ENCODE measurements at places on chromosomes 2 and 18.

GRCh38 chr2:24511894-24512293 lies 20.8 kb downstream of the NCOA1 start:
- no peak for DNase-seq

DNA sequence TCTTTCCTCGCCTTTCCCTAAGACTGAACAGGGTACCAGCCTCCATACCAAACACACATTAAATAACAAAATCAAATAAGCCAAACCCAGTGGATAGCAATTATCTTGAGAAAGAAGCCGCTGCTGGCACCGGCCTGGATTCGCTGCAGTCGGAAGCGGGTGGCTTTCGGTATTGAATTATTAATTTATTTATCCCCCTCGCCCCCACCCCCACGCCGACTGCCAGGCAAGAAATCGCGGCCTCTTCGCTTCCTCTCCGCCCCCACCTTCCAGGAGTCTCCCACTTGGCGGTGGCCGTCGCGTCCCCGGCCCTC lies 370 bp upstream of the ZNF804A start:
- no peak for DNase-seq

GRCh38 chr2:134718023-134718816 lies 580 bp downstream of the TMEM163 start:
- no peak for DNase-seq

GRCh38 chr2:239329972-239330572 lies 70.7 kb downstream of the HDAC4 start:
- no peak for DNase-seq

- no peak for DNase-seq
These were observed 22.1 kb downstream of the SRD5A2 start for GRCh38 chr2:31558401-31559295.

DNA sequence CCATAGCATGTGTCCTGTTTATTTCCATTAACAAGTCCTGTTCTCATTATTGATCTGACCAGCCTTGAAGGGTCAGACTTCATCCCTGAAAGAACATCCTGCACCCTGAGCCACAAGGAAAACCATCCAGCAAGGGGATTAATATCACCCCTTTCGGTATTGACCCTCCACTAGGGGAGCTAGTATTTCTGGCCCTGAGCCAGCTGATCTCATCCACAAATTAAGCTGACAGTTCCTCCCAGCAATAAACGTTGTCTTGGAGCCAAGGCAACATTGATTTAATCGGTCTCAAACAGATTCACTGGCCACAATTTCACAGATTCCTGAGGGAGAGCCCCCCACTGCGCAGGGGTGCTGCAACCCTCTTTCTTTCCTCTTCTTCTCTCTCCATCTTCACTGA lies 353.1 kb upstream of the FANCL start:
- DNase-seq, result peak; percentile 12

GRCh38 chr2:235263205-235264120 lies 230.4 kb upstream of the AGAP1 start:
- DNase-seq, result peak; percentile 92

DNA sequence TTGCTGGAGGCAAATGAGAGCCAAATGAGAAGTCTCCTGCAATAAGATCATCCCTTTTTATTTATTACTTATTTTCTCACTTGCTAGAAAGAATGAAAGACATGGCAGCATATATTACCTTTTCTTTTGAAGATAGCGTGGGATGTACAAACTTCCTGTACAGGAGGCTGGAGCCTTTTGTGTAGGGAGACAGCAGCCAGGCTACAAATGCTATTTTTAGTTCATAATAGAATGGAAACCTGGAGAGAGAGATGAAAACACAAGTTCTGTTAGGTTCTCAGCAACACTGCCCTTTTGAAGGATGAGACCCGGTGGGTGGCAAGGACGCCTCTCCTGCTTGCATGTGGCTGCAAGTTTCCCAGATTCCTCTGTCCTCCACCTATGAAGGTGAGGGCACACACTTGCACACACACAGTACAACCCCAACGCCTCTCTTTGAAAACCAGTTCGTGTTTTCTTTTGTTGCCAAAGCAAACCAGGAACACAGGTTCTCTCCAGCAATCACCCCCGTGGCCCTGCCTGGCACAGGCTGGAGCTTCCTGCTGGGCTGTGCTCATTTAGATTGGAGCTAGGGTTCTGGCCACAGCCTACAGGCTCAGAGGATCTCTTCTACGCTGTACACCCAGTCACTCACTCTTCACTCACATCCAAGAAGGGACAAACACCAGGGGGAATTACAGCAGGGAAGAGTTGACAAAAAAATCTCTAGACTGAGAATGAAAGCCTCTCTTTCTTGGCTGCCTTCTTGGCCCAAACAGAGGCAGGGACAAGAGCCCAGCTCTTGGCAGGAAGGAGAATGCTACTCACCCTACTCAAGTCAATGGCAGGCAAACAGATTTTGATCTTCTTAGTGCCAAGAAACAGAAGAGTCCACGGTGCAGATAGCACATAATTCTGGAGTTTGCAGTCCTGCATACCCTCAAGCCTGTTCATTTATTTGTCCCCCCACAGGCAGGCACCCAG lies 55.6 kb downstream of the MRPL35 start:
- peak; percentile 63 for DNase-seq

GRCh38 chr18:50654658-50655550 lies 95.0 kb downstream of the MAPK4 start:
- DNase-seq, result no peak

GRCh38 chr2:12501469-12502158 lies 215.1 kb upstream of the TRIB2 start:
- DNase-seq, result peak; percentile 62

- DNase-seq, result no peak
These were observed 22.0 kb downstream of the ZNF804A start for GRCh38 chr2:184620367-184620766.

GRCh38 chr2:176242276-176242675 lies 27.0 kb upstream of the MTX2 start:
- DNase-seq, result peak; percentile 24

- no peak for DNase-seq
These were observed 56.9 kb downstream of the MCFD2 start for GRCh38 chr2:46858702-46859090.

DNA sequence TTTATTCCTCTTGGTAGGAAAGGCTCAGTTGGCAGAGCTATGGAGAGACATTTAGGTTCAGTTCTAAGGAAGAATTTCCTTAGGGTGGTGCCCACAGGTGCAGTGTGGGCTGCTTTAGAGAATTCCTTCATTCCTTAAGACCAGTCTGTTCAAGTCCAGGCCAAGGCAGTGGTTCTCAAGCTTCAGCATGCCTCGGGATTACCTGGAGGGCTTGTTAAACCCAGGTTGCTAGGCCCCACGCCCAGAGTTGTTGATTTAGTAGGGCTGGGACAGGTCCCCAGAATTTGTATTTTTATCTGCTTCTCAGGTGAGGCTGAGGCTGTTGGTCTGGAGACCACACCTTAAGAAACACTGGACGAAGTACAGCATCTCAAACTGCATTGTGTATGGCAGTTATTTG lies 68.9 kb downstream of the CERS6 start:
- DNase-seq, result no peak

- no peak for DNase-seq
These were observed 87.3 kb downstream of the ALK start for GRCh38 chr2:29834036-29834540.

DNA sequence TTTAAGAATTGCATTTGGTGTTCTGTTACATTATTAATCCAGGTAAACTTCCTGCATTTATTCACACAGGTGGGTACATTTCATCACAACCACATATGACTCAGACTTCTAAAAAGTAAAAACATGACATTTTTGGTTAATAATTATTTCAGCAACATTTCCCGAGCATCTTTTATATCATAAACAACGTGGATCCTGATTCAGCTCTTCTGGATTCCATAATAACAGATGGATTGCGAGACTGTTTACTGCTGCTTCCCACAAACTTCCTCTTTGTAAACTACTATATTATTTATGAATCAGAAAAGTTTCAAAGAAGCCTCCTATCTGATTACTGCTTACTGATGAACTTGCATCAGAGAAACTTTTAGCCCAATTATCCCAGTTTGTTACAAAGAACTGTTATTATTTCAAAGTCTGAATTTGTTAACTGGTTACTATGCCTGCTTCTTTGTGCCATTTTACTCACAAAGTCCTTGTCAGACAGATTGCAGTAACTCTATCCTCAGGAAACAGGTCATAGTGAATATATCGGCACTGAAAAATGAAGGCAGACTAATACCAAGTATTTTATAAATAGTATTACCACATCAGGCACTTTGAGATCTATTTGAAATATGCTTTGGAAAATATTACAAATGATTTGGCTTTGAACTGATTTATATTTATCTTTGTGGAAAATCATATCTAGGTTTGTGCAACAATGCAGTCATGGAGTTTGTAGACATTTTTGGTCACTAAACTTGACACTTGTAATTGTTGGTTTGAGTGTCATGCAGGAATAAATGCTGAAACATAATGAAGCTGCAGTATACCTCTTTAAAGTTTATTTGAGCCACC lies 511.6 kb downstream of the PLCL1 start:
- no peak for DNase-seq
